D341Med (cell line): ENCODE measurements at places on chromosomes 7 and 10.

- no peak for DNase-seq
Observed at GRCh38 chr10:52459097-52459496, 145.0 kb downstream of the DKK1 start.

GRCh38 chr10:50431133-50431532 is 179.8 kb upstream of the ASAH2 start:
- DNase-seq, result no peak

DNA sequence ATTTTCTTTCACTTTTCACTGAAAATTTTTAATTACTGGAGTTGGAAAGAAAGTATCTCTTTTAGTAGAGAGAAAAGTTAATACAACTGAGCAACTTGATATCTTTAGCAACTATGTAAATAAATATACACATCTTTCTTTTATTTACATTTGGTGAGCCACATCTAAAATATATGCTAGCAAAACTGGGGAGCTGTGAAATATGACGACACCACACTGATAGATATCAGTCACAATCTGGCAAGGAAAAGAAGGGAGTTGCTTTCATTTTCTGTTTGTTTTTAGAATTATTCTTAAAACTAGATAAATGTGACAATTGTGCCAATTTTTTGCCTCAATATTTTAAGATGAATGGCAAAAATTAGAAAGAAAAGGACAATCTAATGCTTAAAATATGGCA is 2.7 kb upstream of the ZNF804B start:
- no peak for DNase-seq

DNA sequence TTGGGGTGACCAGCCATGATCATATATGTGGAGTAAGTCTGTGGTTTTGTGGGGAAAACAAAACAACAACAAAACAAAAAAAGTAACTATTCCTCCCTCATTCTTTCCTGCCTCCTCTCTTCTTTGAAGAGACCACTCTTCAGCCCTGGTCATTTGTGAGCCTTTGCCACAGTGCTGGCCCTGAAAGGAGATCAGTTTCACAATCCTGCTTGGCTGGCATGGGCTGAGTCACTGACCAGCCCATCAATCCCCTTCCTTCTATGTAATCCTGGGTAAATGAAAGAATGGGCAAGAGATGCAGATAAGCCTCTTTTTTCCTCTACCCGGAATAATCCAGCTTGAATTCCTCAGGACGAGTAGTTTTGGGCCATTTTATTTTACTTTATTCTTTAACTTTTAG is 13.6 kb downstream of the CSTF2T start:
- DNase-seq, result no peak

- no peak for DNase-seq
Observed at GRCh38 chr10:62457598-62457997, 83.4 kb downstream of the ZNF365 start.

DNA sequence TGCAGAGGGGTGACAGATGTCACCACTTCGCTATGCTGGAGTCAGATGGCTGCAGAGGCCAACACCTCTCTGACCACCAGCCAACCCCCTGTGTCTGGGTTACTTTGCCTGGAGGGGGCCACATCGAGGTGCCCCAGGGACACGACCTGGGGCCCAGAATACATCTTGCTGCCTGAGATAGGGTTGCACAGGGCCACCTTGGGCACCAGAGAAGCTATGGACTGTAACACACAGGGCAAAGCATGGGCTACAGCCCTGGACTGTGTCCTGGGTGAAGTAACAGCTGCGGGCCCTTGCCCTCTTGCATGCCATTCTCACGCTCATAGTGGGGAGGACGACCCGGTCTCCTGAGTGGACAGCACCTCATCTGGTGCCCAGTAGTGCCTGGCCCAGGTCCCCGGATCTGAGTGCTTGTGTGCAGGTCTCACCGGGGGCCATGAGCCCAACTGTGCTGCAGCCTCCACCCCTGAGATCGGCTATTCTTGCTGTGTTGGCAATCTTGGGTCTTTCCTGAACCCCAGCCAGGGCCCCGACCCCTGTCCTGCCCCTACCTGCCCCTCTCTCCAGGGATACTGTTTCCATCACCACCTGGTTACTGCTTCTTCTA is 115.2 kb upstream of the GDF10 start:
- no peak for DNase-seq

GRCh38 chr10:59109826-59110225 is 66.6 kb upstream of the PHYHIPL start:
- no peak for DNase-seq

GRCh38 chr7:32164341-32164996 is 94.3 kb upstream of the PDE1C start:
- DNase-seq, result peak; percentile 41

- no peak for DNase-seq
Observed at GRCh38 chr7:6571160-6571779, 6.0 kb upstream of the ZDHHC4 start.

GRCh38 chr7:42237811-42238541 is 967 bp upstream of the GLI3 start:
- DNase-seq, result peak; percentile 46

GRCh38 chr7:121872831-121873288 is at the start of gene PTPRZ1:
PTPRZ1 (plus strand) TSS chr7:121873161; CDS start chr7:121873500, 339 bp downstream.
- DNase-seq, result peak; percentile 83

DNA sequence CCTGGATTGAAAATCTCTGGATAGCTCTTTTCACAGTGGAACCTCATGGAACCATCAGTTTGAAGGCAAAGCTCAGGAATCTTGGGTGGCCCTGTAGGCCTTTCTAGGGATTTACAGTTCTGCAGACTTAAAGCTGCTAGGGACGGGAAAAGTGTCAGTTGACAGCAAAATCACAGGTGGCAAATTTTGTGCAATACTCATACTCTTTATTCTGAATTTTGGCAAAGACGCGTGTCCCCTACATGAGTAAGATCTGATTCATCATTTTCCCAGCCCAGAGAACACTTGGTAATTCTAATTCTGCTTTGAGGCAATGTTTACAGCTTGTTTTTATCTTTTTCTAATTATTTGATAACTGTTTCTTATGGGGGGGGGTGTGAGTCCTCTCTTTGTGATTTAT is 3.6 kb downstream of the LRRC17 start:
- DNase-seq, result no peak

- no peak for DNase-seq
Observed at GRCh38 chr7:106430103-106430502, 145.3 kb upstream of the NAMPT start.

DNA sequence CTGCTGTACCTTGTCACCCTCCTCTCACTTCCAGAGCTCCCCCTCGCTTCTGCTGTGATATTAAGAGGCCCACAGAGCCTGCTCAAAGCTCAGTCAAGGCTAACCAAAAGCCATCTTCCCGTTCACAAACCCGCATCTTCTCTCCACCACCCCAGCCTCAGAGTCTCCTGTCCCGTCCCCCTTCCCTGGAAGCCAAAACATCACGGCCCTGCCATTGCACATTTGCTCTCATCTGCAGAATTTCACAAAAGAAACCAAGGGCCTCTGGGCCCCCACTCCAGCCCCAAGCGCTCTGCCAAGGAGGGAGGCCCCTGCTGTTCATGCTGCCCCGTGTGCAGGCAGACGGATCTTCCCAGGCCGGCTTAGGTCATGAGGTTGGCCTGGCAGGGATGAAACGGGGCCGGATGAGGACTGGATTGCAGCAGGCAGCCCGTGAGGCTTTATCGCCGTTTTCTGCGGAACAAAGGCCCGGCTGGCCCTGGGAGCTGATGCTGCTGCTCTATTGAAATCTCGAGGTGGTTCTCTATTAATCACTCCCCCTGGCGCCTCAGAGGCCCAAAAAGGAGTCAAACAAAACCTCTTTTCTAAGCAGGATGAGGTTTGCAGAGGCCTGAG is 31.6 kb upstream of the FOXK1 start:
- peak; percentile 73 for DNase-seq

DNA sequence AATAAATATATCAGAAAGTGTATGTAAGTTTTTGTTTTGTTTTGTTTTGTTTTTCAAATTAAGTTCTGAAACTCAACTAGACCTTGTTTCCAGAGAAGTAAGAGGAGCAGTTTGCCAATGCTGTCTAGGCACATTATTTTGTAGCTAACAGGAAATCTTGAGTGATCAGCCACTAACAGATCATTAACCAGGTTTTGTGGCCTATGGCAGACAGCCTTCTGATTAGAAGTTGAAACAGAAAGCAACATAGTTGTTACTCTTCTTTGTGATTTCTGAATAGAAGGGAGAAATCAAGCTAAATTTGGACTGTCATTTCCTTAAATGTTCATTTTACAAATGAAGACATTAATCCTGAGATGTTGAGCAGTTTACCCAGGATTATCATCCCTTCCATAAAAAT is 142.6 kb downstream of the PLXDC2 start:
- no peak for DNase-seq

GRCh38 chr10:94430701-94431100 is 28.4 kb downstream of the TBC1D12 start:
- no peak for DNase-seq

- no peak for DNase-seq
Observed at GRCh38 chr10:31896968-31897384, 31.7 kb downstream of the ARHGAP12 start.

GRCh38 chr10:59319854-59320253 is 42.5 kb downstream of the FAM13C start:
- DNase-seq, result no peak

DNA sequence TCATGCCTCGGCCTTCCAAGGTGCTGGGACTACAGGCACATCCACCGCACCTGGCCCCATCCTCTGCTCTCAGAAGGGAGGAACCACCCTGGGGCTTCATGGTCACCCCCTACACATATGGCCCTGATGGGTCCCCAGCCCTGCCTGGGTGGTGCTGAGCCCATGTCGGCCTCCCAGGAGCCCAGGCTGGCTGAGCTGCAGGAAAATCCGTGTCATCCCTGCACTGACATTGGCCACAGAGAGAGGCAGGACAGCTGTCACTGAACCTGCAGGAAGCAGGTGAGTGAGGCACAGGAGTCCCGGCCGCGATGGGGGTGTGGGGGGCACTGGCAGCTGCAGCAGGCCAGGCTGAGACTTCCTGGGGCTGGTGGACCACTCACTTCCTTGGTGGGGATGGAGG is 8.0 kb downstream of the GRIFIN start:
- DNase-seq, result no peak

DNA sequence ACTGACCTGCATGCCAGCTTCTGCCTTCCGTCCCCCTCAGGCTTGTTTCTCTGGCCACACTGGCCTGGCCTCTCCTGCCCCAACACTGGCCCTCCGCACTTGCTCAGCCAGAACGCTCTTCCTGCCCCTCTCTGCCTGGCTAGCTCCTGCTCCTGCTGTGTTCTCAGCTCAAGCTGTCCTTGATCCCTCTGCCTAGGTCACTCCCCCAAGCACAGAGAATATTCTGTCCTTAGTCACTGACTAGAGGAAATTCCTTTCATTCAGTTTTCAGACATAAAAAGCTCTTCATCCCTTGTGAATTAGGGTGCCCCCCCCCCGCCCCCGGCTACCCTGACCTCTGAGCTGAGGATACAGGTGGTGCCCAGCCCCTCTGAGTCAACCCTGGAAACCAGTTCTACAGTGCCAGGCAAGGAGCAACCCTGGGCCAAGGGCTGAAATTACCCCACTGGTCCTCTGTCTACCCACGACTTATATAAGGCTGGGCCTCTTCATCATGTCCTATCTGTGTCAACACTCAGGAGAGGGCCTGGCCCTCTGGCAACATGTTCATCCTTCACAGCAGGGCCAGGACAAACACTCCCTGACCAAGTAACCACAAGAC is 6.6 kb upstream of the SGPL1 start:
- DNase-seq, result no peak

GRCh38 chr7:106110885-106111654 is 1.0 kb downstream of the SYPL1 start:
- DNase-seq, result no peak

GRCh38 chr7:76262683-76263402 is 39.6 kb upstream of the HSPB1 start:
- DNase-seq, result peak; percentile 79

GRCh38 chr10:79052291-79053080 is 16.3 kb upstream of the ZMIZ1 start:
- DNase-seq, result peak; percentile 43

- peak; percentile 97 for DNase-seq
Observed at GRCh38 chr10:11742009-11742778, at the start of gene ECHDC3. ECHDC3 (plus strand) TSS chr10:11742382; CDS start chr10:11742577, 195 bp downstream.

DNA sequence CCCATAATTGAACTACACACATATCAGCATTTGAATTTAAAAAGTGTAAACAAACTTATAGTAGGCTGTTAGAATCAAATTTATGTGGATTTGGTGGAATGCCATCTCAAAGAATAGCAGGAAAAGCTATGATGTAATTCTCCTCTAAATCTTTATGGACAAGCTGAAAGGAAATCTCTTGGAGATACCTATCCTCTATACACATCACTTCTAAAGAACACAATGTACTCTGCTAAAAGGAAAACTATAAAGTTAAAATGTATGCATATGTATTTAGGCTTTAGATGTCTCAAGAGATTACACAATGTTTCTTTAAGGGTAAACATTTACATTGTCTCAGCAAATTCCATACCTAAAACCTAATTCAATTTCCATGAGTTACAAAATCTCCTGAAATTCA is 323.3 kb downstream of the CRPPA start:
- DNase-seq, result no peak

DNA sequence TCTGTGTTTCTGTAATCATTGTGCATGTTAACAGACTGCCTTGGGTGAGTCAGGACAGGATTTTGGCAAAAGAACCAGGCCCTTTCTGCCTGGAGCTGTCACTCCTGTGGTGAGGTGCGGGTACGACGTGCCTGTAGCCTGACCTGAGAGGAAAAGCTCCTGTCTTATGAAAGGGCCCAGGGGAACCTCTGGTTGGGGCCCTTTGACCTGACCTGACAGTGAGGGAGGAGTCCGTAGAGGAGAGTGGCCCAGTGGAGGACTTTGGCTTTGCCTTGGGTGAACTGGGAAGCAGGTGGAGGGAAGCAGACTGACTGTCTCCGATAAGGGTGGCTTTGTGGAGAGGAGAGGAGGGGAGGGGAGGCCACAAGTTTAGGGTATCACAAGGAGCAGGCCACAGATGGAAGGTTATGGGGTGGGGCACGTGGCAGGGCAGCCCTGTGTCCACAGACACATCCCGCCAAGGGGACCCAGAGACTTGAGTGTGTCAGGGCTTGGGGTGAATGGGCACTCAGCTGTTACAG is 6.9 kb downstream of the PFKP start:
- DNase-seq, result no peak

DNA sequence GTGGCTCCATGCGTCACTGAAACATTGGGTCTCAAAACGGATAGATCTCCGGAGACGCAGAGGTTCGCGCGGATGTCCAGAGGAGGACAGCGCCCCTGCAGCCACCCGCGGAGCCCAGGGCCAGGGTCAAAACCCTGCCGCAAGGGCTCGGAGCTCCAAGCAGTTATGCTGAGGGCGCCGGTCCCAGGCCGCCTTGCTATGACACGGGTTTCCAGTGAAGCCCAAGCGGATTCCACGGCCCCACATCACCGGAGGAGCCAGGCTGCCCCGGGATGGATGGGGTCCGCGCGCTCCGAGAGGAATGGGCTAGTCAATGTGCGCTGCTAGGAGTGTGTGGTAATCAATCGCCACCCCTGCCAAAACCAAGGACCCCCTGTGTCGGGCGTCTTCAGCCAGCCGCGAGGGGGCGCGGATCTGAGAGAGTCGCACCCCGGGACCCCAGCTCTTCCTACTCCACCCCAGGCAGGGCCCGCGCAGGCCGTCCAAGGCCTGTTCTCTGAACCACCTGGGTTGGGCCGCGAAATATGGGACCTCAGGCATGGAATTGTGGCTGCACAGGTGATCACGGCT is 5.6 kb upstream of the EMX2 start:
- DNase-seq, result no peak
